Fibroblast of the conjunctiva (primary cell): ENCODE measurements at places on chromosomes 12 and 14.

- DNase-seq, result no peak
Measured at GRCh38 chr12:55745361-55746173, 2.6 kb downstream of the GDF11 start.

DNA sequence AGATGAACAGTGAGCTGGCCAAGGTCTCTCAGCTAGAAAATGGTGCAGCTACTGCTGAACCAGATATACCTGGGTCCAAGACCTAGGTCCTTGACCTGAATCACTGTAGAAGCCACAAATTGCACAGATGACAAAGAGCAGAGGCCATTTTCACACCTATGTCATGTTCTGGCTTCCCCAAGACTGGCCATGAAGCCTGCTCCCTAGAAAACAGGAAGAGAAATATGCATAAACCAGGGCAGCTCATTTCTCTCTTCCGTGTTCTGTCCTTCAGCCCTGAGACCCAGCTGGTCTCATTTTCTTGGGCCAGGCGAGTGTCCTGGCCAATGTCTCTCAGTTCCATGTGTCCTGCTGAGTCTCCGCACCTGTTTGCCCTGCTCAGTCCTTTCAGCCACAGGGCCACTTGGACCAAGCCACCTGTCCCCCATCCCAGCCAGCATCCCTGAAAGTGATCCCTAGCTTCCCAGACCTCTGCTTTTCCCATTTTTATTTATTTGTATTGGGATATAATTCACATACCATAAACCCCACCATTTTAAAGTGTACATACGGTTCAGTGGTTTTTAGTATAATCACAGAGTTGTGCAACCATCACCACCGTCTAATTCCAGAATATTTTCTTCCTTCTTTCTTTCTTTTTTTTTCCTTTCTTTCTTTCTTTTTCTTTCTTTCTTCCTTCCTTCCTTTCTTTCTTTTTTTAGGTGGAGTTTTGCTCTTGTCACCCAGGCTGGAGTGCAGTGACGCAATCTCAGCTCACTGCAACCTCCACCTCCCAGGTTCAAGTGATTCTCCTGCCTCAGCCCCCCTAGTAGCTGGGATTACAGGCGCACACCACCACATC is 27.0 kb downstream of the P2RX7 start:
- no peak for DNase-seq

DNA sequence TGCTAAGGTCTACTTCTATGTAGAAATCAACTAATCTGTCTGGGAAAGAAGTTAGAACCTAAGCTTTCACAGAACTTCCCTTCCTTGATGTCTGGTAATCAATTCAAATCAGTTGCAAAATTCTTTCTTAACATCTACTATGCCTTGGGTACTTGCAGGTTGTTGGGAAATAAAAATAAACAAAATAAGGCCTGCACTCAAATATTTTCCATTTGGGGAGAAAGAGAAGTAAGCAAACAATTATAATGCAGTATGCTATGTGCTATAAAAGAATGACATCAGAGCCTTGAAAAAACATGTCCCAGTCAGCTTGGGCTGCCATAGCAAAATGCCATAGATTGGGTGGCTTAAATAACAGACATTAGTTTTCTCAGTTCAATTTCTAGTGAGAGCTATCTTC is 425.9 kb upstream of the DCN start:
- no peak for DNase-seq

DNA sequence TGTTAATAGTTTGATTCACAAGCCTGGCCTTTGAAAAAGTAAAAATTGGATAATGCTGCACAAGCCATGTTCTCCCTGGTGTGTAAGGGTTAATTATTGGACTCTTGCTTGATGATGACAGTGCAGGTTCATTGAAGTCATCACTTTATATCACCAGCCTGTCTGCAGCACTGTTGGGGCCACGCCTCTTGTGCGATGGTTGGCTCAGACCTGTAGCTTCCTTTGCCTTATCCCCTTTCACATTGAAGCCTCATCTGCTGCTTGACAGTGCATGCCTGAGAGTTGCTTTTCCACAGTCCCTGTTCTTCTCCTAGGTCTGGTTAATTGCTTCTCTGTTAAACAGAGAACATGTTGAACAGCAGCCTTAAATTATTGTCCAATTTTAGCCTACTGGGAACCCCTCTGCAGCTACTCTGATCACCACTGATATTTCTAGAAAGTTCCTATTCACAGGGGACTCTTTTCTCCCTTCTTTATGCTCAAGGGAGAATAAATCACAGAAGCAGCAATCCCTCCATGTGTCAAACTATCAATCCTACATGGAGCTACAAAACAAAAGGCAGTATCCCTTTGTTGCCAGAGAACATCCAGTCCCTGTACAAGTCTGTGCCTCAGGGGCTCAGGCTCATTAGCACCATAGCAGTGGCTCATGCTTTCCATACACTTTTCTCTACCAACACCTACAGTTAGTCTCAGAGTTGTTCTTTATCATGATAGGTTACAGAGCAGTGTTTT is 322.1 kb downstream of the RGS6 start:
- DNase-seq, result no peak

DNA sequence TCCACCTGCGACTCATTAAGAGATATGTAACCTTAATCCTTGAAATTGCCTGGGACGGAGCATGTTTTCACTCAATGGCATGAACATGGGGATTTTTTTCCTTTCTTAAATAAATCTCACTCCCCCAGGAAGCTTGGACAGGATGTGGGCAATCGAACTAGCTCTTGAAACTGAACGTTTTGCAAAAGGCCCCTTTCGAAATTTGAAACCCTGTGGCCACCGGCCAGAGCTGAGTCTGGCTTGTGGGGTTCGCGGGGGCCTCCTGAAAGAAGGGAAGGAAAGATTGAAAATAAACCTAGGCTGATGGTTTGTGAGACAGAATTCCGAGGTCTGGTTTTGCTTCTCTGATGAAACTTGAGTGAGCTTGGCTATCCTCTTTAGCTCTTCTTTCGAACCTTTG is 101.4 kb upstream of the RTL1 start:
- DNase-seq, result no peak

GRCh38 chr14:32050878-32051277 is 26.2 kb upstream of the ARHGAP5 start:
- no peak for DNase-seq

GRCh38 chr12:113072136-113072535 is 15.6 kb downstream of the DTX1 start:
- DNase-seq, result no peak

GRCh38 chr12:27573972-27574371 is 50.0 kb downstream of the PPFIBP1 start:
- DNase-seq, result peak; percentile 53

DNA sequence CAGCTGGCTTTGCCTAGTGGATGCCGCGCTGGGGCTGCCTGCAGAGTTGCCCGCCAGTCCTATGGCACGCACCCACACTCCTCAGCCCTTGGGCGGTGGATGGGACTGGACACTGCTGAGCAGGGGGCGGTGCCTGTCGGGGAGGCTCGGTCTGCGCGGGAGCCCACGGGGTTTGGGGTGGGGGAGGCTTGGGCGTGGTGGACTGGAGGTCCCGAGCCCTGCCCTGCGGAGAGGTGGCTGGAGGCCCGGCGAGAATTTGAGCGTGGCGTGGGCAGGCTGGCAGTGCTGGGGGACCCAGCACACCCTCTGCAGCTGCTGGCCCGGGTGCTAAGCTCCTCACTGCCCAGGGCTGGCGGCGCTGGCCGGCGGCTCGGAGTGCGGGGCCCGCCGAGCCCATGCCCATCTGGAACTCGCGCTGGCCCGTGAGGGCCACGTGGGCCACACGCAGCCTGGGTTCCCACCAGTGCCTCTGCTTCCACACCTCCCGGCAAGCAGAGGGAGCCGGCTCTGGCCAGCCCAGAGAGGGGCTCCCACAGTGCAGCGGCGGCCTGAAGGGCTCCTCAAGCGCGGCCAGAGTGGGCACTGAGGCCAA is 68.1 kb downstream of the ETNK1 start:
- DNase-seq, result no peak

DNA sequence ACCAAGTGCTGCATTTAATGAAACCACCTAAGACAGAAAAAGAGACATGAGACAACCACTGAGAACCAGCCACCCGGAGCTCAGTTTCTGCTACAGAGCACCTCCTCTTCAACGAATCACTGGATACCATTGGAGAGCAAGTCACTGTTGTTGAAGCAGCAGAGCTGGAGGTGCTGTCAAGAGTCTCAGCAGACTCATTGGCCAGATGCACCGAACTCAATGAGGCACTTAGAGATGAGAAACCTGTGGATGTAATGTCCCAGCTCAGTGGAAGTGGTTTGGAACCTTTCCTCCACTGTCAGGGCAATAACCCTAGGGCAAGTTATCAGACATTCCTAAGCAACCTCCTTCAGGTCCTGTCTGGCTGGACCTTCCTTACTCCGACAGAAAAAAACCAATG is 13.1 kb downstream of the NPC2 start:
- no peak for DNase-seq
